Fibroblast of pulmonary artery (primary cell): ENCODE measurements at places on chromosomes 4 and X.
A peak's percentile ranks its signal among the peaks of the same experiment; 100 is the strongest.

DNA sequence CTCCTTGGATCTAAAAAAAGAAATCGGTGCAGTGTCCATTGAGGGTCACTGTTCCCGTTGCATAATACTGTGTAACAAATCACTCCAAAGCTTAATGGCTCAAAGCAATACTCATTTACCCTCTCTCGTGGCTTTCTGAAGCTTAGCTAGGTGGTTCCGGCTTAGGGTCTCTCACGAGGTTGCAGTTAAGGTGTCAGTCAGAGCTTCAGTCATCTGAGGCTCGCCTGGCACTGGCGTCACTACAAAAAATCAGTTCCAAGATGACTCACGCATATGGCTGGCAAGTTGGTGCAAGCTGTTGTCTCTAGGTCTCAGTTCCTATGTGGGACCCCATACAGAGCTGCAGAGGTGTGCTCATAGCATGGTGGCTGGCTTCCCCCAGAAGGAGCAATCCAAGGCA is 91.0 kb downstream of the BEND2 start:
- DNase-seq, result no peak

DNA sequence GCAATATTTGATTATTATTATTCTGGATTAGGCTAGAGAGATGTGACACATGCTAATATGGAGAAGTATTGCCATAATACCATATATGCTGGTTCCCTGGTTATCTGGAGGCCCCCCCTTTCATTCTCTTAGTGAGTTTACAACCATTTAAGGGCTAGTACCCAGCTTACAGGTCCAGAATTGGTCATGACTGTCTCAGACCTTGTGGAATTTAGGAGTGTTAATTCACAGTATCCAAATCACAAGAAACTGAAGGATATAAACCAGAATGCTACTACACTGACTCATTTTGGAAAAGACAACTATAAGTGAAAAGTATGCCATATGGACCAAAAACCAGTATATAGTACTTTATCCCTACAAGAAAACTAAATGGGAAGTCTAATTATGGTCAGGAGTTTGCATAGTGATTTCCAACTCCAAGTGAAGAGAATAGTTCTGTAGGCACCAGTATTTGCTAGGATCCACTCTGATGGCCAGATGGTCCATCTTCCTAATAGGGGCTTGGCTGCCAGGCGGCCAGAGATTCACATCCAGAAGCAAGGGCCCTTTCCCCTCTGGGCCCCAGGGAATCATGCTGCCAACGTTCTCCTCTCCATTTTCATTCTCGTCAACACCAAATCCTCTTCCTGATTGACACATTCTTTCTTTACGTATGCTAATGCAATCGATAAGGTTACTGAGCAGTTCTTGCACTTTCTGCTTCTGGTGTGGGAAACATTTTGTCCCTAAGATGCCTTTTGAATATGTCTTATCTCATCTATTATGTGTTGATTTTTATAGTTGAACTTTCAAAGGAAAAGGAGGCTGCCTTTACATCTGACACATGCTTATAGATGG is 123.6 kb downstream of the SHROOM3 start:
- DNase-seq, result no peak

DNA sequence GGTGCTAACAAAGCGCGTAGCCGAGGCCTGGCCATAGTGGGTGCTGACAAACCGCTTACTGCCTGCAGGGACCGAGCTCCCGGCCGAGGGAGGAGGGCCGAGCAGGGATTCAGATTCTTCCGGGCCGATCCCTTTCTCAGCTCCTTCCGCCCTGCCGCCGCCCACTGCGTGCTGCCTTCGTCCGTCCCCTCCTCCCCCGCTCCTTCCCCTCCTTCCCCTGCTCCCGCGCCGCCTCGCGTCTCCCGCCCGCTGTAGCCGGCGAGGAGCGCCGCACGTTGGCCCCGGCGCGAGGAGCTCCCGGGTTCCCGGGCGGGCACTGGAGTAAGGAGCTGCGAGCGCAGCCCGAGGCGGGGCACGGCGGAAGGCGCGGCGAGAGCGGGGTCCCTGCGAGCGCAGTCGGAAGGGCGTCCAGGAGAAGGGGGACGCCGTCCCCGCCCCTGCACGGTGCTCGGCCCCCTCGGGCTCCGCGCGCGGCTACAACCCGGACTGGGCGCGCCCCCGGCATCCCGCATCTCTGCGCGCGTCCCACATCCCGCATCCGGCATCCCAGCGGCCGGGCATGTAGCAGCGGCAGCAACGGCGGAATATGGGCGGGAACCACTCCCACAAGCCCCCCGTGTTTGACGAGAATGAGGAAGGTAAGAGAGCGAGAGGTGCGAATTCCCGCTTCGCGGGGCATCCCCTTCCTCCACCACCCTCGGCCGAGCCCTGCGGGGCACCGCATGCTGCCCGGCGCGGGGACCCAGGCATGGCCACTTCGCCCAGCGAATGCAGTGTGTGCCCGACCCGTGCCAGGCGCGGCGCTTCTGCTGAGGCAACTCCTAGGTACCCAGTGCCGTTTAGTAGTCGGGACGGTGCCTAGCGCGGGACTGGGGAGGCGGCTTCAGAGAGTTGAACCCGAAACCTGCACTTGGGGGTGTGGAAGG is at the start of gene STK32B:
TSS of gene STK32B (plus strand) at position 203 of the 926 bp plus-strand sequence.
- DNase-seq, result peak; percentile 68

DNA sequence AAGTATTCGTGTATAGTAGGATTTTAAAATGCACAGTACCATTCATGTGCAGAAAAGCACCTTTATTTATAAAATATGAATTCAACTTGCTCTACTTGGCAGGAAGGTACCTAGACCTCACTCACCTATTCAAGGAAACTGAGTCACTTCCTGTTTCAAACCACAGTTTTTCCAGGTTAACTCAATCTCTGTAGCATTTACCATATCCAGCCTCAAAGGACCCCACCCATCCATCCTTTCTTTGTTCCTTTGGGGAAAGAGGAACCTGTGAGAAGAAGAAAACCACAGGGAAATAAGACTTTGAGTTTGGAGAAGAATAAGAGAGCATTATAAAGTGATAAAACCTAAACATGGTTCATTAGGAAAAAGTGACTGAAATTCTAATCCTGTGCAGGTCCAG is 250.7 kb downstream of the CBR4 start:
- DNase-seq, result no peak

DNA sequence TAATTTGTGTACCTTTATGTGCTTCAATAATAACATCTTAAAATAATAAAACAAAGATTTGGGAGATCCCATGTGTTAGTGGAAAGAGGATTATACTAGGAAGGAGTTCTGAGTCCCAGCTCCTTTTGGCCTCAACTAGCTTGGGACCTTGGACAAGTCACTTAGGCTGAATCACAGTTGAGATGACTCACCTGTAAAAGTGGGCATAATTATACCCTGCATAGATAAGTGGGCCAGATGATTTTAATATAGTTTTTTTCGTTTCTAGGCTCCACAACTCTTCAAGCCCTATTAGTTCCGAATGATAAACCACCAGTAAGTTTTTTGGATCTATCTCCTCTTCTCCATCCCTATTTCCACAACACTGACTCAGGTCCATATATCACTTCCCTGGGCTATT is 131.8 kb downstream of the ENOX2 start:
- DNase-seq, result no peak

DNA sequence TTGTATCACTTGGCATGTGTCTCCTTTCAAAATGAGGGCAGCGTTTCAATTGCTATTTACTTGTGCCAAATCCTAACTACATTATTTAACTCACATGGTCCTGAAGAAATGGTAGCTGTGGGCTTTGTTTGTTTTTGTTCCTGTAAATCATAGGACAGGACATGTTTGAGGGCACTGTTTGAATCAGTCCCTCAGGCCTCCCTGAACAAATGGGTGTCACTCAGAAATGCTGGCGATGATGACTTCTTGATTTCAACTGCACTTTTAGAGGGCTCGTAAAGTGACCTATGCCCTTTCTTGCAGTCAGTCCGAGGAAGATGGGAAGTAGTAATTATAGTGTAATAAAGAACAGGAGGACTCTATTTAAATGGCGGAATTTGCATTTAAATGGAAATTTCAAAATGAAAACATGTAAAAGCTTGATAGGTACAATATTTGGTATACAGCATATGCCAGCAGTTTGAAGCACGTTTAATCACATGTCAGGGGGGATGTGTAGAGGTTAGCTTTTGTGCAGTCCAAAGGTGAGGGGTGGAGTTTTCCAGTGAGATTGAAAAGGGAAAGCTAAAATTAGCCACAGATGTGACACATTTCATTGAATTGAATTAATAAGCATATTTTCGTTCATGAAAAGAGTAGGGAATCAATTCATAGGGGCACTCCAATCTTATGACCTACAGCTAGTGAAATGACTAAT is 1958.7 kb upstream of the IGFBP7 start:
- no peak for DNase-seq

- DNase-seq, result peak; percentile 10
Observed at GRCh38 chrX:131801066-131801465, 222.0 kb upstream of the STK26 start.
